ENCODE measurements at places on chromosomes 6 and 20.

DNA sequence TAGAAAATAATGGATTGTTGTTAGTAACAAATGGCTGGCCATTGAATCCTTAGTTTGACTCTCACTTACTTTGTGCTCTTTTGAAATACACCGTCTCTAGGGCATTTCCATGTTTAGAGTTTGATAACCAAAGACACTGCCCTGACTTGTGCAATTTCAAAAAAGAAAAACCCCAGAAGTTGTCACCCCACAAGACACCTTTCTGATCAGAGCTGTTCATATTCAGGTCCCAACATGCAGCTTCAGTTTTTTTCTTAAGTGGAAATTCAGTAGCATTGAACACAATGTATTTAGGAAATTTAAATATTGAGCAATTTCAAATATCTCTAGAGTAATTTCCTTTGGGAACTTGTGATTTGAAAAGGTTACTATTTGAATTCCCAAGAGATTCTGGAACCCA, 19.4 kb downstream of the CRYBG1 start:
- DNase-seq = no peak

- DNase-seq = no peak
Measured at GRCh38 chr6:84652356-84653026, 111.9 kb downstream of the TBX18 start.

DNA sequence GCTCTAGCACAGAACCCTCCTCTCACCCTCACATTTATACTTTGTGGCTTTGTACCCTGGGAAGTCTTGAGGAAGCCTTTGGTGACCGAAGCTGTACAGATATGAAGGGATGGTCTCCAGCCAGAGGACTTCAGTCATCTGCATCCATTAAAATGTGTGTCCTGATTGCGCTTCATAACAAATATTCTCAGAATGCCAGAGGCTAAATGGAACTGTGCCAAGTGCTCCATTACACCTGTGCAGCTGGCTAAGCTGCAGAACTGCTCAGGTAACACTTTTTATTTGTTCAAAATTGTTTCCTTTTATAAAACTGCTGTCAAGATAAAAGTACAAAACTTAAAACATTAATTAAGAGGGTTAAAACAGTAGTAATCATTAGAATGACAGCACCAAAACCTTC, 22.3 kb downstream of the TPBG start:
- no peak for DNase-seq

DNA sequence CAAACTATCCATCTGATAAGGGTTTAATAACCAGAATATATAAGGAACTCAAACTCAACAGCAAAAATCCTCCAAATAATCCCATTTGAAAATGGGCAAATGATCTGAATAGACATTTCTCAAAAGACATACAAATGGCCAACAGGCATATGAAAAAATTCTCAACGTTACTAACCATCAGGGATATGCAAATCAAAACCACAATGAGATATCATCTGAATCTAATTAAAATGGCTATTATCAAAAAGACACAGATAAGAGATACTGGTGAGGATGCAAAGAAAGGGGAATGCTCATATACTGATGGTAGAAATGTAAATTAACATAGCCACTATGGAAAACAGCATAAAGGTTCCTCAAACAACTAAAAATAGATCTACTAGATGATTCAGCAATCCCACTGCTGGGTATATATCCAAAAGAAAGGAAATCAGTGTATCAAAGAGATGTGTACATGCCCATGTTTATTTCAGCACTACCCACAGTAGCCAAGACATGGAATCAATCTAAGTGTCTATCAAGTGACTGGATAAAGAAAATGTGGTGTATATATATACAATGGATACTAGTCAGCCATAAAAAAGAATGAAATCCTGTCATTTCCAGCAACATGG, 6.1 kb upstream of the BRD2 start:
- no peak for DNase-seq

GRCh38 chr6:40996591-40997233, 42.3 kb downstream of the UNC5CL start:
- DNase-seq = peak; percentile 88

GRCh38 chr20:45963059-45964005, 8.7 kb downstream of the ZNF335 start:
- peak; percentile 44 for DNase-seq

DNA sequence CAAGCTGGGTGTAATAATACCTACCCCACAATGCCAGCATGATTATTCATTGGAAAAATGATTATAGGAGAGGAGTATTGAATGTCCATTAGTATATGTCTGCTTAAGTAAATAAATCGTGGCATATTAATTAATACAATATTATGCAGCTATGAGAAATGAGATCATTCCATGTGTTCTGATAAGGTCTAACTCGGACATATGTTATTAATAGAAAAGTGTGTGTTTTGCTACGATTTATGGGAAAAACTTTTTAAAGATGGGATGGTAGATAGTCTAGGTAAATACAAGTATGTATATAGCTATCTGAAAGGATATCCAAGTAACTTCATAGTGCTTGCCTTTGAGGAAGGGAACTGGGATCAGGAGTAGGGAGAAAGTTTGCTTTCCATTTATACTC, 61.5 kb upstream of the CDKAL1 start:
- DNase-seq = no peak

DNA sequence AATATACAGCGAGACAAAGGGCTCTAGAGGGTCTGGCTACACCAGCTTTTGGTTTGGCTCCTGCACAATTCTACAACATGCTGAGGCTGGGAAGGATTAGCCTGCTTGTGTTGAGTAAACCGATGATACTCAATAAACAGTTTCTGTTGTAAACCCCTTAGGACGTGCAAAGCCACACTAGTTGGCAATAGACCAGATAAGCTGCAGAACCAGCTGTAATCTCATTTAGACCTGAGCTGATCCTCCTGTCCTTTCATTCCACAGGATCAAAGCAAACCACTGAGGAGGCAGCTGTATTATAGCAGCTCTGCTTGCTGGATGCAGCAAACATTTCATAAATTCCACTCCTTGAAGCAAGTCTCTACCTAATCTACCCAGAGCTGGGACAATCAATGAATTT, 79.7 kb downstream of the MMS22L start:
- DNase-seq = no peak

GRCh38 chr20:36308353-36308752, 2.2 kb downstream of the DLGAP4 start:
- no peak for DNase-seq

- DNase-seq = no peak
Measured at GRCh38 chr20:52789716-52790115, 182.4 kb upstream of the TSHZ2 start.

DNA sequence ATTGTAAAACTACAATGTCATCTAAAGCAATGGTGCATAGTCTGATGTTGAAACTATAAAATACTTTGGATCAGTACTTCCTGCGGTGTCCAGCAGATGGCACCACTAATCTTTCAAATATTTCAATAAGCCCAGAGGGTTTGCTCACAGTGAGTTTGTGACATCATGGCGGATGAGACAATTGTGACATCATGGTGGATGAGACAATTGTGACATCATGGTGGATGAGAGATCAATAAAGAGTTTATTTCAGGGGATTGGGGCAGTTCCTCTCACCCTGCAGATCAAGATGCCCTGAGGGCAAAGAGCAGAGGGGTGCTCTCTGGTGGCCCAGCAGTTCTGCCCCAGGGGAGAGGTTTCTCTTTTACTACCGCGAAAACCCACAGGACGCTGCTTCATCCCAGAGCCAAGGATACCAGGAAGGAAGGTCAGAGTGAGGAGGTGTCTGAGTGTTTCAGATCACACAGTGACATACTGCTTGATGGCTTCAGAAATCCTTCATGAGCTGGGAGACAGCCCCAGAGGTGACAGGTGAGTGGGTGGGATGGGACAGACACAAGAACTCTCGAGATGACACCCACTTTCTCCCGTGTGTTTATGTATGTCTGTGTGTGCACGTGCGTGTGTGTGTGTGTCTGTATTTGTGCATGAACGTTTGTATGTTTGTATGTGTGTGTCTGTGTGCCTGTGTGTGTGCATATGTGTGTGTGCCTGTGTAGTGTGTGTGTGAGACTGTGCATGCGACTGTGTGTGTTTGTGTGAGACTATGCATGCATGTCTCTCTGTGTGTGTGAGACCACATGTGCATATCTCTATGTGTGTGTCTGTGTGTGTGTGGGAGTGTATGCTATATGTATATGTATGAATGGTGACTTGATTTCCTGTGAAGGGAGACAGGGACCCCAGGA, 7.3 kb upstream of the ULBP2 start:
- DNase-seq = peak; percentile 68

DNA sequence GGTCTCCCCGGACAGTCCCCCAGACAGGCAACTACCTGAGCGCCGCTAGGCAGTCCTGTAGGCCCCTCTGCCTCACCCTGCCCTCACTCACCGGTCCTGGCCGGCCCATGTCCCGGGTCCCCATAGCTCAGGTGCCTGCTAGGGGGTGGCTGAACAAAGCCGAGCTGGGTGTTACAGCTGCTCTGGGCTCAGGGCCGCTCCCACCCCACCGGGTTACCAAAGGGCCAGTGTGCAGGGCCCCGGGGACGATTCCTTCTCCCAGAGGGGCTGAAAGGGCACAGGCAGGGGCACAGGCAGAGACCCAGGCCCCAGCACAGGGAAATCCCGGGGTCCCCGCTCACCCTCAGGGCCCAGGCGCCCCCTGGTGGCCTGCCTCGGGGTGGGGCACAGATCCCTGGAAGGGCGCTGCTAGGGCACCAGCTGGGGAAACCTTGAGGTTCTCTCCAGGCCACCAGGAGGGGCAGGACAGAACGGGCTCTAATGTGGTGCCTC, 118.4 kb downstream of the GRM4 start:
- DNase-seq = no peak

- DNase-seq = no peak
Measured at GRCh38 chr6:111784433-111784832, 88.8 kb downstream of the FYN start.

DNA sequence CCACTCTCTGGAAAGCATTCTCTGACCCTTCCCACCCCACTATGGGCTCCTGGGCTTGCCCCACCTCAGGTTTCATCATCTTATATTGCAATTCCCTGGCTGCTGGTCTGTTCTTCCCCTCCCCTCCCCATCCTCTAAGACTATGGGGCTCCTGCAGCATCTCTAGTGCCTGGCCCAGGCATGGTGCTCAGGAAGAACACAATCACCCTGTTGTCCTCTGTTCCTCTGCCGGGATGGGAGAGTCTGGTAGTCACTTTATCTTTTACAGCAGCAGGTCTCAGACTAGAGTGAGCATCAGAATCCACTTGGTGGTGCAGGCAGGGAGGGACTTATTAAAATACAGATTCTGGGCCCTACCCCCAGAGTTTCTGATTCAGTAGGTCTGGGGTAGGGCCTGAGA, 5.0 kb upstream of the LPIN3 start:
- no peak for DNase-seq

GRCh38 chr6:31007694-31008093, 2.6 kb upstream of the MUC22 start:
- DNase-seq = no peak

DNA sequence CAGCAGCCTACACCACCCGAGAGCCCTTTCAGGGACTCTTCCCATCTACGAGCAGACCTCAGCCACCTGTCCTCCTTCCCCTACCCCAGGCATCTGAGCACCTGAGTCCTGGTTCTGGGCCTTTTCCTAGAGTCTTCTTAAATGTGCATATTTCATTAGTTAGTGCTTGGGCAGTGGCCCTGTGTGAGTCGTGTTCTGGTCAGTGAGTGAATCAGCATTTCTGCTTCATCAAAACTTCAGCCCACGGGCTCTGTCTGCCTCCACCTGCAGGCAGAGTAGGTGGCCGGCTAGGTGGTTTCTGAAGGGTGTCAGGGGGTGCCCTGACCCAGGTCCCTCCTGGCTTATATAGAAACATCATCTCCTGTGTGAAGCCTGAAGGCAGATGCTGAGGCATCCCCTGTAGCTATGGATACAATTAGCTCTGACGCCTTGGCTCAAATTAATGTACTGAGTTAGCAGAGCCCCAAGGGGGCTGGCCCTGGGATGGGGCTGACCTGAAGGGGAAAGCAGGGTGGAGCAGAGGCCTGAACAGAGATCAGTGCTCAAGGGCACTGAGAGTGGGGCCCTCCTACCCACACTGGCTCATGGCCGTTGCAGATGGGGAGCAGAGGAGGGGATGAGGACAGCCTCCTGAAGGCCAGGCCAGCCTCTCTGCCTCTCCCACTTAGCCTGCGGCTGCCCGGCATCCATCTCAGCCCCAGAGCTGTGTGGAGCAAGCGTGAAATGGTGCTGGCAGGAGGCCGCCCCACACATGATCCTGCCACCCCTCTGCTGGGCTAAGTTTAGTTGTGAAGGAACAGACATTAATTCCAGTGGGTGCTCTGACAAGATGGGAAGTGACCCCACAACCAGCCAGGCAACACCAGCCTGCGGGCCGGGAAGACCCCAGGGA, 13.6 kb downstream of the IP6K3 start:
- DNase-seq = no peak

- DNase-seq = peak; percentile 51
Measured at GRCh38 chr20:3777716-3778629, 3.3 kb downstream of the SPEF1 start.

GRCh38 chr6:52671676-52672075, 763 bp downstream of the TMEM14A start:
- DNase-seq = no peak

DNA sequence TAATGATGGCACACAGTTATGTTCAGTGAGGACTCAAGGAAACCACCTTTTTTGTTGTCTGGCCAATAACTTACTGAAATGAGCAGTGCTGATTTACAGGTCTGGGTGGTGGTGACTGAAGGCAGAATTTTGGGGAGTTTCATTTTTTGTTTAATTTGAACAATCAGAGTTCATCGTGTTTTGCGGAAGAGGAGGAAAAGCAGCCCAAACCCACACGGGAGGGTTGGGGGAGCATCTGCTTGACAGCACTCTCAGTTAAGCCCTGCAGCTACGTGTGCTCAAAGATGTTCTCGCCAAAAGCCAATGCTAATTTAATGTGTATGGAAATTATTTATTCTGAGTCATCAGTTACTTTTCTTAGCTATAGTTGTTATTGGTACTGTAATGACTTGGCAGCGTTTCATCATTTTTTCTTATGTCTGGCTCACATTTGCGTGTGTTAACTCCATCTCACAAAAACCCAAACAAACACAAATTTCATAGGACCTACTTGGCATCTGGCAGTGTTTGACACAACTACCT, 89.2 kb downstream of the UST start:
- no peak for DNase-seq

DNA sequence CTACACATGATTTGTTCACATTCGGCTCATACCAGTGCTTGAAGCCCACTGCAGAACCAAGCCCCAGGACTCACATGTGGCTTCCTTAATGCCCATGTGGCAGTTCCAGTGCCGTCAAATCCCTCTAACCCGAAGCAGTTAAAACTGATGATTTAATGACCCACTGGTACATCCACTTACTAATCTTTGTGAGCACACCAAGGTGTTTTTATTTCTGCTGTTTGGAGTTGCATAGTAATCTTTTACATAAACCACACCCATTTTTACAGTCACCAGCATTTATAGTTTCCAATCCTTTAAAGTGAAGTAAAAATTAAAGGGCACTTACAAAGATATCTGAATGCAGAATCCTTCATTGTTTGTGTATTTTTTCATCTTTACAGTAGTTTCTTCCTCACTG, 232.0 kb downstream of the ANKRD60 start:
- DNase-seq = no peak

DNA sequence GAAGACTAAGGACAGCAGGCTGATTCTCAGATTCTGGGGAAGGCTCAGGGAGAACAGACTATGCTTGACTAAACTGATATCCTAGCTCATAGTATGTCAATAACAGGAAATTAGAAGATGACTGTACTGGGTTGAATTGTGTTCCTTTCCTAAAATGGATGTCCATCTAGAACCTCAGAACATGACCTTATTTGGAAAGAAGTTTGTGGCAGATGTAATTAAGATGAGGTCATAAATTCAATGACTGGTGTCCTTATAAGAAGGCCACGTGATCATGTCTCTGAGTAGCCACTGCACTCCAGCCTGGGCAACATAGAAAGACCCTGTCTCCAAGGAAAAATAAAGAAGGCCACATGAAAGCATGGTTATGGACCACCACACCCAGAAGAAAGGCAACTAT, 113.9 kb upstream of the STMND1 start:
- no peak for DNase-seq
